Activated CD4-positive, alpha-beta T cell treated with anti-CD3 and anti-CD28 coated beads, Interleukin-2, amount 50 U/mL, for 24 hours (primary cell): ENCODE measurements at places on chromosomes 5 and 9.

- DNase-seq: no peak
These were observed 11.1 kb downstream of the ARSB start for GRCh38 chr5:78974011-78974410.

DNA sequence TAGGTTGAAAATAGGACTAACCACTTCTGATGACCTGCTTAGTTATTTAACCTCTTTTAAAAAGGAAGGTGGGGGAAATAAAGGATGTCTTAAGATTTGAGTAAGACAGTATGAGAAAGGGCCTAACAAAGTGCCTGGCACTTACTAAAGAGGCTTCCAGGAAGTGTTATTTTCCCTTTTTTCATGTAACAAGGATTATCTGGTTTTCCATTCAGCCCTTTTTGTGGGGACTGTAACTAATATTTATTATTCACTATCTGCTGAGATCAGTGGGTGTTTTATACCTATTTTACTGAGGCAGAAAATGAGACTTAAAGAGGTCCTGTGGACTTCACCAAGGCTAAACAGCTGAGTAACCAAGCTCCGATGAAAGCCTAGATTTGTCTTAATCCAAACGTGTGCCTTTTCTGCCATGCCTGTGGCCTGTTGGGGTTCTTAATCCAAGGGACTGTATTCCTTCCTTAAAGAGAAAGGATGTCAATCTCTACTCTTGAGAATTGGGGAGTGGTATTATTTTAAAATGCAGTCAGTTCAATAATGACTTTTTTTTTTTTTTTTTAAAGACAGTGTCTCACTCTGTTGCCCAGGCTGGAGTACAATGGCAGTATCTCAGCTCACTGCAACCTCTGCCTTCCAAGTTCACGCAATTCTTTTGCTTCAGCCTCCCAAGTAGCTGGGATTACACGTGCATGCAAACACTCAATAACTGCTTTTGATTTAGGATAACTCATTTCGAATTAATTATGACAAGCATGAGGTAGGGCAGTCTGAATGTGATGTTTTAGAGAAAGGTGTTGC, 6.5 kb downstream of the JMY start:
- no peak for DNase-seq

DNA sequence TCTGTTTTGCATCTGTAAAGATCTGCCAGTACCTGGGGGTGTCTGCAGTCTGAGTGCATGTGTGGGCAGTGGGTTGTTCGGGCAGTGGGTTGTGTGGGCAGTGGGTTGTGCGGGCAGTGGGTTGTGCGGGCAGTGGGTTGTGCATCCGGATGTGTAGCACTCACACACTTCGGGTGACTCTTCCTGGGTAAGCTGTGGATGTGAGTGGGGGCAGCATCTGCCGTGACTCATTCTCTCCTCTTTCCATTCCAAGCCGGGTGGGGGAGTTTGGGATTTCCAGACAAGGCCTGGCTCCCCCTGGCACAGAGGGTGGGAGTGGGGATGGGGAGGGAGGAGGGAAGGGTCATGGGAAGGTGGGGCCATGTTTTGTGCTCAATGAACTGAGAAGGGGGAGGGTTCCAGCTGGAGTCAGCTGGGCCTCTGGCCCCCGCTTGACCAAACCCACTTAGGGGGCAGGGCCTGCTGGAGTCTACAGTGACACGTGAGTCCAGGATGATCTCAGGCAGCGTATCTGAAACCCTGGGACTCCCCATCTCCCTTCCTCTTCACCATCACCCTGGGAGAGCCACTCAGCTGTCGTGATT, 8.3 kb downstream of the CRB2 start:
- DNase-seq: no peak

- DNase-seq: no peak
These were observed 134.6 kb downstream of the EDIL3 start for GRCh38 chr5:84249918-84250630.

DNA sequence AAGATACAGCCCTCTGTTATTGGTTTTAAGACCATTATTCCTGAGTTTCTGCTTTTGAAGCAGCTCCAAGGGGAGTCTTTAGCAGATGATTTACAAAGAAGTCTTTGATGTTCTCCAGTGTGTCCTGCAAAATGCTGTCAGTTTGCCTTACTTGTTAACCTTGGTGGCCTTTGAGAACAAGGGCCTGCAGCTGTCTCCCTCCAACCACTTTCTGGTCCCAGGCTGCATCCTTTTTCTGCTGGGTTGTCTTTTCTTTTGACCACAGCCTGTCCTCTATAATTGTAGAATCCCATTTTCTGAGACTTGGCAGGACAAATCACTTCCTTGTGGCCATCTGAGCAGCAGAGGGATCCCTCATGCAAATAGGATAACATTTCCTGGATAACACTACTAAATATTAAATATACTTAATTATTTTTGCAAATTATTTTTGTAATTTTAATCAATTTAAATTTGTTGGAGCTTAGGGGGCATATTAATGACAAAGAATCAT, 281.4 kb downstream of the DMRT2 start:
- DNase-seq: no peak

DNA sequence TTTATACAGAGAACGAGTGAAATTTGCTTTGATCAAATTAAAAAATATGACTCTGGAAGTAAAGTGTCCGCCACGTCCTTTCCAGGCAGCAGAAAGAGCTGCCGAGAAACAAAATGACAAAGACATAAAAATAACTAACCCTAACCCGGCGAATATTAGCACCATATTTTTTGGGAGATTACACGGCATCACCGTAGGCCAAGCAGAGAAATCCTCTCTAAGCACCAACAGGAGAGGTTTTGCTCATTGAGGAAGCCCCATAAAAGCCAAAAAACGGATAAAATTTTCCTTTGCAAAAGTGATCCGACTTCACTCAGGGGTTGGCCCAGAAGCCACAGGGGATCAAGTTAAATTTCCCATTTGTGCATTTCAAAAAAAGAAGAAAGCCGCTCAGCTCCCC, 70.9 kb downstream of the PCDH1 start:
- no peak for DNase-seq

DNA sequence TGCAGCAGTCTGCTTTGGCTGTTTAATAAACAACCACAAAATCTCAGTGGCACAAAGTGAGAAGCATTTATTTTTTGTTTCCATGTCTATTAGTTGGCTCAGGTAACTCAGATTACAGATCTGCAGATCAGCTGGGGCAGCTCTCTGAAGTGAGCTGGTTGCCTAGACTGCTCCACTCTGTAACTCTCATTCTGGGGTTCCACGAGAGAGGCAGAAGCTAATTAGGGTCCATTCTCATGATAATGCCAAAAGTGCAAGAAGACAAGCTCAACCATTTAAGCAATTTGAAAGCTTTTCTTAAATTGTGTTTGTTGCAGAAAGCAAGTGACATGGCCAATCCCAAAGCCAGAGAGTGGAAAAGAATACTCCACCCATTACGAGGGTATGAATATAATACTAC, 13.2 kb downstream of the MEIKIN start:
- DNase-seq: no peak

DNA sequence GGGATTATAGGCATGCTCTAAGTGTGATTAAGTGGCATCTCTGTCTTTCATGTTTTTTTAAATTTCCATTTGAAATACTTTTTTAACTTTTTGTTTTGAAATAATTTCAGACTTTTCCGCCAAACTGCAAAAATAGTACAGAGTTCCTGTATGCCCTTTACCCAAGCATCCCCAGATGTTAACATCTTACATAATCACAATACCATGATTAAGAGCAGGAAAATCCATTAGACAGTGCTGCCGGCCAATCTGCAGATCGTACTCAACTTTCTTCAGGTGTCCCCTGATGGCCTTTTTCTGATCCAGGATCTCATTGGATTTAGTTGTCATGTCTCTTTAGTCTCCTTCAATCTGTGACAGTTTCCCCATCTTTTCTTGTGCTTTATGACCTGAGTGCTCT, 49.0 kb downstream of the ERGIC1 start:
- no peak for DNase-seq

DNA sequence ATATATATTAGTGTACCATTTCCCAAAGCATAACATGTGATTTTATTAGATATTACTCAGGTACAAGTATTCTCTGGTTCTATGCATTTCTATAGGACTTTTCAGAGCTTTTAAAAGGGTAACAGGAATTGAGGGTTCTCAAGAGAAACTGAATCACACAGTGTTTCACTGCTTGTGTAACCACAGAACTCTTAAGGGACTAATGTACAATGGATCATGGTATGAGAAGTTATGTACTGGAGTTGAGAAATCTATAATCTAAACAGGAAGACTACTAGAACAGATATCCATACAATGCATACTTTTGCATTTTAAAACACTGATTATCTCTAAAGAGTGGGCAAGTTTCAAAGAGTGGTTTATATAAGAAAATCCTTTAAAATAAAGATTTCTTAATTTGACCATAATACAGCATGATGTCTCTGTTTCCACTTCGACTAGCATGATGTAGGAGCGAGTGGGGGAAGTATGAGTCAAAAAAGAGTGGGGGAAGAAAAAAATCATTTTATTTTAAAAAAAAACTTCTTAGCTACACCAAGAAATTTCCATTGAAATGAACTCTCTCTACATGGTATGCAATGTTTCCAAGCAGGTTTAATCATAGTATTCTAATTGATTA, 183.5 kb downstream of the RFX3 start:
- DNase-seq: no peak

DNA sequence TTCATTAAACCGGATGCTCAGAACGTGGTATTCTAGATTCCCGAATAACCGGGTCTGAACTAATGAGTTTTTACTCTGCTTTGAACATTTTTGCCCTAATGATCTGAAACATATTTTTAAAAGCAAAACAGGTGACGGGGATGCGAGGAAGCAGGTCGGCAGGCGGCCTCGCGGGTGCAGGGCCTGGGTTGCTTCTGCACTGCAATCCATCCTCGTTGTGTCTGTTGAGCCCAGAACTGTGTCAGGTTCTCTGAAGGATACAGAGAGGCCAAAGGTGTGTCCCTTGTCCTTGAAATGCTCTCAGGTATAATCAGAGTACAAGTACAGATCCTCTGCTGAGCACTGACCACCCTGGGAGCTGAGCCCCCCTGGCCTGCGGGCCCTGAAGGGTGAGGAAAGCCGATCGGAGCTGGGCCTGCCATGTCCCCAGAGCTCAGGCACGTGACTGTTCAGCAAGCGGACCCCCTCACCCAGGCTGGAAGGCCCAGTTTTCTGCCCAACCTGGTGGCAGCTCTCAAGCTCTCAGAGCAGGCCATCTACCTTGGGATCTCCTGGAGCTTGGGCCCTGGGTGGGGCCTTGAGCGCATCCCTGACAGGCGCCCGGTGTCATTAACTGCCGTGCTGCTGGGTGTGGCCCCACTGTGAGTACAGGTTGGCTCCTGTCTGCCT, 151.8 kb downstream of the OLFM1 start:
- no peak for DNase-seq

- no peak for DNase-seq
These were observed 133.7 kb downstream of the PLPPR1 start for GRCh38 chr9:101162231-101162630.

- no peak for DNase-seq
These were observed 21.7 kb downstream of the GM2A start for GRCh38 chr5:151274666-151275065.

DNA sequence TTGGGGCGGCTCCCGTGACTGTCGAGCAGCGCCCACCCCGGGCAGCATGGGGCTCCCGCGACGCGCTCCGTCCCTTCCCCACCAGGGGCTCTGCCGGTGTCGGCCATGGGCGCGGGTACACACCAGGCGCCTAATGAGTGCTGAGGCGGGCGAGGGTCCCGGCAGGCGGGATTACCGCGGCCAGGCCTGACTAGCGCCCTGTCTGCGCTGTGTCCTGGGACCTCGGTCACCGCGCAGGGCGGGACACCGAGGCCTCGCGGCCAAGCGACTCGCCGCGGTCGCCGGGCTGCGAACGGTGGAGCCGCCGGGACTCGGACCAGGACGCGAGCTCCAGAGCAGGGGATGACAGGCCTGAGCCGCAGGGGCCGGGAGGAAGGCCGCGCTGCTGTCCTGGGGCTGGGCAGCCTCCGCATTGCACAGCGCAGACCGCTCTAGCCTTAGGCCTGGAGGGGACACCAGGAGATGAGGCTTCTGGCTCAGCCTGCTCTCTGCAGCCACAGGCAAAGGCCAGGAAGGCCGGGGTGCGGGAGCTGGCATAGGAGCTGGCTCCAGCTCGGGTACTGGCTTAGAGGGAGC, 14.1 kb downstream of the LCN10 start:
- DNase-seq: no peak

GRCh38 chr9:33366979-33367480, 35.3 kb downstream of the AQP7 start:
- no peak for DNase-seq

DNA sequence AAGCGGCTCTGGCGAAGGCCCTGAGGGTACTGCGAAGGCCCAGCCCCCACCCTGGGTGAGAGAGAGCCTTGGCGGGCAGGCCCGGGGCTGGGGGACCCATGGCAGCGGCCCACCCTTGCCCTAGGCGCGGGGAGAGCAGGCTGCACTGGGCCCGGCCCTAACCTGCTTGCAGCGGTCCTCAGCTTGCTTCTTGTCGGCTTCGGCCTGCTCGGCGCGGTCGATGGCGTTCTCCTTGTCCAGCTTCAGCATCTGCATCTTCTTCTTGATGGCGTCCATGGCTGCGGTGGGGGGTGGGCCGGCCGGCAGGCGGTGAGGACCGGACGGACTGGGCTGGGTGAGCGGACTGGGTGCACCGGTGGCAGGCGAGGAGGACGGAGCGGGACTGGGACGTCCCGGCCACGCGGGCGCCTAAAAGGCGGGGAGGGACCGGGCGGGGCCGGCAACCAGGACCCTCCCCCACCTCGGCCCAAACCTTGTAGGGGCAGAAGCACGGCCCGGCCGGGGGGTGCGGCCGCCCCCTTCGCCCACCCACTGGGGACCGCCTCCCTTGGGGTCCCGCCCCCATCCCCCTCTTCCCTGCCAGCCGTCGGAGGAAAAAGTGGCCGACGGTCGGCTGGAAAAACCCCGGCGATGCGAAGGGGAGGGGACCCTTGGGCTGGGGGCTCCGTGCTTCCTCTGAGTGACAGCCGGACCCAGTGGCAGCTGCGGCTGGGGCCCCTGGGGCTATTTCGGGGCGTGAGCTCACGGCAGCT, at the start of gene TPM2:
Gene TPM2, minus strand, starts transcription at position 384 of the 752 bp plus-strand sequence. Its CDS starts 108 bp downstream, at position 276.
- no peak for DNase-seq

- DNase-seq: no peak
These were observed 359.5 kb downstream of the TMEM167A start for GRCh38 chr5:82717738-82718137.

DNA sequence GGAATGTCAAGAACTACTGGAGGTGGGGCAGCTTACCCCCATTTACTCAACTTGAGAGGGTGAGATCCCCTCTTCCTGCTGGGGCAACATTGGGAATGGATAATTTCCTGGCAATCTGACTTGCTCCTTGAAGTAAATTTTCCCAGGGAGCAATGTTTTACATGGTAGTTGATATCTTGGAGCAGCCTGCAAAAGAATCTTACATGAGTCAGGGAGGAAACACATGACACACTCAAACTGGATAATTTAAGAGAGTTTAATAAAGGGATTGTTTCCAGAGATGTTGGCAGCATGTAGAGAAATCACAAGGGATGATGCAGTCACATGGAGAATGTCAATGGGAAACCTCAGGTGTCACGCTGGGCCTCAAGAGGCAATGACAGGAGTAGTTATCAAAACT, 212.5 kb downstream of the GAS1 start:
- DNase-seq: no peak
